ENCODE measurements at places on chromosomes 12 and 14.

- DNase-seq = no peak
Observed at GRCh38 chr14:23529016-23529415, 22.5 kb downstream of the ZFHX2 start.

GRCh38 chr12:122989225-122989839, 8.9 kb downstream of the ARL6IP4 start:
- DNase-seq = no peak

- DNase-seq = no peak
Observed at GRCh38 chr14:45251912-45252311, 1.1 kb downstream of the MIS18BP1 start.

GRCh38 chr14:102732924-102733323, 44.3 kb upstream of the TRAF3 start:
- DNase-seq = no peak

- DNase-seq = peak; percentile 61
Observed at GRCh38 chr14:77124345-77125280, 17.0 kb downstream of the ZDHHC22 start.

DNA sequence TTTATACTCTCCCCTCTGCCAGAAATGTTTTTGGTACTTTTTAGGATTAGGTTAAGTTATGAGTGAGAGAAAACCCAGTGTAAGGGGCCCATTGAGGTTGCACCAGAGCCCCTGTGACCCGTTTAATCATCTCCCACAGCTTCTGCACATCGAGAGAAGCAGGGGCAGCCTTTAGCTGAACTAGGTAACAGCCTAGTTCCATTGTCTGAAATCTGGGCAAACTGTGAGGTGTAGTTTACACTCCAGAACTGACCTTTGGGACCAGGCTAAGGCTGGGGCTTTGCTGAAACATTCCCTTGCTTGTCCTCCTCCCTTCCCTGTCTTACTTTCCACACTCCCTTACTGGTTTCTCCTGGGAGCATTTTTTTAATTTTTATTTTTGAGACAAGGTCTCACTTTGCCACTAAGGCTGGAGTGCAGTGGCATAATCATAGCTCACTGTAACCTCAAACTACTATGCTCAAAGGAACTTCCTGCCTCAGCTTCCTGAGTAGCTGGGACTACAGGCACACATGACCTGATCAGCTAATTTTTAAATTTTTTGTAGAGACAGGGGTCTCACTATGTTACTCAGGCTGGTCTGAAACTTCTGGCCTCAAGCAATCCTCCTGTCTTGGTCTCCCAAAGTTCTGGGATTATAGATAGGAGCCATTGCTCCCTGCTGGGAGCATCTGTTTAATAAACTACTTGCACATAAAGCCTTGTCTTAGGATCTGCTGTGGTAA, 25.9 kb upstream of the DHRS2 start:
- DNase-seq = no peak

DNA sequence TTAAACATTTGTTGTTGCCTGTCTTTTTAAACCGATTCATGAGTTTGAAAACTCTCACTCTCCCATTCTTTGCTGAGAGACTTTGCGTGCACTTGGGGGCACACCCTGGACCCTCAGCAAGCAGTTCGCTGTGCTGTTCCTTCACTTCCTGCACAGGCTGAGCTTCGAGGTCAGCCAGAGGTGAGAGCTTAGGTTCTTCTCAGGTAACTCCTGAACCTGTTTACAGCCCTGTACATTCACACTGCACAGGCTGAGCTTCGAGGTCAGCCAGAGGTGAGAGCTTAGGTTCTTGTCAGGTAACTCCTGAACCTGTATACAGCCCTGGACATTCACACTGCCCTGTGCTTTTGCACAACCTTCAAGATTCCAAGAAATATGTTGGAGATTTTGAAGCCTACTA, 9.8 kb upstream of the CLECL1 start:
- DNase-seq = peak; percentile 34

DNA sequence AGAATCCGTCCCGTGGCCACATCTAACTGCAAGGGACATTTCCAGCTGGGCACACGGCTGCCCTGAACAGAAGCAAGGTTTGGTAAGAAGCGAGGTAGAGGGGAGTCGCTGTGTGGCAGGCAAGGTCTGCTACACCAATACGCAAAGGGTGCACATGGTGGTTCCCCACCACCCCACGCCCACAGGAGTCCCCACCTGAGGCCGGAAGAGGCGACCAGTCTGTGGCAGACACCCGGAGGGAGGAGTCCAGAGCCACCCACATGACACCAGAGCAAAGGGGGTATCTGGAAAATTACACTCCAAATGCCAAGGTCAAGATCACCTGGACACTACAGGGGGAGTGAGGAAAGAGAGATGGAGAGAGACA, 47.1 kb upstream of the GALNT9 start:
- no peak for DNase-seq

GRCh38 chr12:15839041-15839440, 43.1 kb upstream of the STRAP start:
- no peak for DNase-seq

DNA sequence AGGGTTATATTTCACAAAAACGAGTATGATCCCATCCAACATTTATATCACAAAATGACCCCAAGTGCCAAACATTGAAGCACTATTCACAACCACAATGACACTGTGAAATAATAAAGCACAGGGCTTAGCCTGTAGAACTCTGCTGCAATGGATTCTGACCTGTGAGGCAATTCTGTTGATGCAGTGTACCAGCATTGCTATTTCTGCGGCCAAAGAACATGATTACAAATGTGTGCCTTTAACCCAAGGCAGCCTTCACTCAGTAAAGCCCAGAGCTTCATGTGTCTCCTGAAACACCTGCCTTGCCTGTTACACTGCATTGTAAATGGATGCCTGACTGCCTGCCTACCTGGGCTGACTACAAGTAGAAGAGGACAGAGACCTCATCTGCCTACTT, 158.0 kb downstream of the PPM1H start:
- no peak for DNase-seq

DNA sequence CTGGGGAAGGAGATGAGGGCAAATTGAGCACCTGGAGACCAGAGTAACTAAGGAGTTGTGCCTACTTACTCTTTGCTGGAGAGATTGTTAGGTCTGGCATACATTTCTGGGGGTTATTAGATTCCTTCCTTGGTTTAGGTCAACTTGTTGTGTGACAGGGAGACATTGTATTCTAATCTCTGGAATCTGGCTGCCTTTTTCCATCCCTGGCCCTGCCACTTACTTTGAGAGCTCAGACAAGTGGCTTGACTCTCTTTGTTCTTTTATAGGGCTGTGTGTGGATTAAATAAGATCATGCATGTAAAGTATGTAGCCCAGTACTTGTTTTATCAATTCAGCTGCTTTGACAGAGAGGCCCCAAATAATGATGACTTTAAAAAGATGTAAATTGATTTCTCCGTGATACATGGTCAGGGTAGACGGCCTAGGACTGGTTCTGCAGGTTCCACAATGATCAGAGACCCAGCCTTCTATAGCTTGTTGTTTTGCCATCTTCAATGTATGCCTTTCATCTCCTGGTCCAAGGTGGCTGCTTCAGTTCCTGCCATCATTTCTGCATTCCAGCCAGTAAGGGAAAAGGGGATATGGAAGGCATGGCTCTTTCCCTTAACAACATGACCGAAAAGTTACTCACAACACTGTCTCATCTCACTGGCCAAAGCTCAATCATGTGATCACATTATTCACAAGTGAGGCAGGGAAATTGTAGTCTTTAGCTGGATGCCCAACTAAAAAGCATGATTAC, 72.6 kb downstream of the CHST11 start:
- DNase-seq = no peak

- peak; percentile 98 for DNase-seq
Observed at GRCh38 chr12:7018350-7019042, at the start of gene LPCAT3. Gene LPCAT3, minus strand, starts transcription at chr12:7018476. Its CDS starts 52 bp downstream, at chr12:7018424.

DNA sequence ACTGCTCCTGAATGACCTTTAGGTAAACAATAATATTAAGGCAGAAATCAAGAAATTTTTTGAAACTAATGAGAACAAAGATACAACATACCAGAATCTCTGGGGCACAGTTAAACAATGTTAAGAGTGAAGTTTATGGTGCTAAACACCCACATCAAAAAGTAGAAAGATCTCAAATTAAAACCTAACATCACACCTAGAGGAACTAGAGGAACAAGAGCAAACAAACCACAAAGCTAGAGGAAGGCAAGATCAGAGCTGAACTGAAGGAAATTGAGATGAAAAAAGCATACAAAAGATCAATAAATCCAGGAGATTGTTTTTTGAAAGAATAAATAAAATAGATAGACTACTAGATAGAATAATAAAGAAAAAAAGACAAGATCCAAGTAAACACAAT, 7.2 kb downstream of the OR8S1 start:
- DNase-seq = no peak

DNA sequence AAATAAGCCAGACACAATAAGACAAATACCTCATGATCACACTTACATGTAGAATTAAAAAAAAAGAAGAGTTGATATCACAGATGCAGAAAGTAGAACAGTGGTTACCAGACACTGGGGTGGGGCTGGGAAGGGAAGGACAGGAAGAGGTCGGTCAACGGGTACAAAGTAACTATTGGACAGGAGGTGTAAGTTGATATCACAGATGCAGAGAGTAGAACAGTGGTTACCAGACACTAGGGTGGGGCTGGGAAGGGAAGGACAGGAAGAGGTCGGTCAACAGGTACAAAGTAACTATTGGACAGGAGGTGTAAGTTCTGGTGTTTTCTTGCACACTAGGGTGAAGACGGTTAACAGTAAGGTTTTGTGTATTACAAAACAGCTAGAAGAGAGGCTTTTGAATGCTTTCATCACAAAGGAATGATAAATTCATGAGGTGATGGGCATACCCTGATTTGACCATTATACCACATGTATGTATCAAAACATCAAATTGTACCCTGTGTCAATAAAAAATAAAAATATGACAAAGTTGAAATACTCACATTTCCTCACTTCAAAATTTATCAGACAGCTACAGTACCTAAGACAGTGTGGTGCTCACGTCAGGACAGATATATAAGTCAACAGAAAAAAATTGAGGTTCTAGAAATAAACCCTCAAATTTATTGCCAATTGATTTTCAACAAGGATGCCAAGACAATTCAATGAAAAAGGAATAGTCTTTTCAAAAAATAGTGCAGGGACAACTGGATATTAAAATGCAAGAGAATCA, 32.8 kb downstream of the GALC start:
- no peak for DNase-seq

- DNase-seq = no peak
Observed at GRCh38 chr14:99077076-99077843, 194.7 kb downstream of the BCL11B start.

DNA sequence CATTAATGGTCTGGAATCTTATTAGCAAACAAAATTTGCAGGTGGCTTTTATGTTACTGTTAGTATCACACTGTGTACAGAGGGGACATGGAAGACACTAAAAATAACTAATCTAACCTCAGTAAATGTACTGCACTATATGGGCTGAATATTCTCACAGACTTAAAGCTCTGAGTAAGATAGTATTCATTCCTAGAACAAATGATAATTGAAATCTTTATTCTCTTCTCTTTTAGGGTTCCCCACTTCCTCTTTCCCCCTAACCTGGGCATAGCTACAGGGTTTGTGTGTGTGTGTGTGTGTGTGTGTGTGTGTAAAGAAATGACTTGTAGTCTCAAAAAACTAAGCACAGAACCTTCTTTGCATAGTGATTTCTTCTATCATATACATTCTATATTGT, 21.4 kb upstream of the HECTD1 start:
- DNase-seq = no peak

DNA sequence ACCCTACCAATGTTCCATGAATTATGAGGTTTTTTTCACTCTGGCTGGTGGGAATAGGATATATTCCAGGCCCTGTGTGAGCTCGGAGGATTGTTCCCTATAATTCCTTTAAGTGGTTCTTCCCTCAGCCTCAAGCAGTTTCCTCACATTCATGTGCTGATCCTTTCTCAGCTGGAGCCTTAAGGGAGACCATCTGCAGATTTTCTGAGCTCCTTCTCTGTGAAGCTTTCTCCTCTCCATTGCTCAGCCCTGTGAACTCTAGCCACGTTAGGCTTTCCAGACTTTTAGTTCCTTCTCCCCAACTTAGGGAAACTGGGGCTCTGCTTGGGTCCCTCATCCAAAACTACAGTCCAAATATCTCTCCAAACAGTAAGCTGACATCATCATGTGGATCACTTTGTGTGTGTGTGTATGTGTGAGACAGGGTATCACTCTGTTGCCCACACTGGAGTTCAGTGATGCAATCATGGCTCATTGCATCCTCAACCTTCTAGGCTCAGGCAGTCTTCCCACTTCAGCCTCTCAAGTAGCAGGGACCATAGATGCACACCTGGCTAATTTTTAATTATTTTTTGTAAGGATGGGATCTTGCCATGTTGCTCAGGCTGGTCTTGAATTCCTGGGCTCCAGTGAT, 219.5 kb upstream of the OTX2 start:
- no peak for DNase-seq

GRCh38 chr14:76776428-76777251, 15.4 kb downstream of the VASH1 start:
- DNase-seq = no peak

GRCh38 chr14:87133073-87133801, 859.7 kb downstream of the GALC start:
- DNase-seq = no peak

DNA sequence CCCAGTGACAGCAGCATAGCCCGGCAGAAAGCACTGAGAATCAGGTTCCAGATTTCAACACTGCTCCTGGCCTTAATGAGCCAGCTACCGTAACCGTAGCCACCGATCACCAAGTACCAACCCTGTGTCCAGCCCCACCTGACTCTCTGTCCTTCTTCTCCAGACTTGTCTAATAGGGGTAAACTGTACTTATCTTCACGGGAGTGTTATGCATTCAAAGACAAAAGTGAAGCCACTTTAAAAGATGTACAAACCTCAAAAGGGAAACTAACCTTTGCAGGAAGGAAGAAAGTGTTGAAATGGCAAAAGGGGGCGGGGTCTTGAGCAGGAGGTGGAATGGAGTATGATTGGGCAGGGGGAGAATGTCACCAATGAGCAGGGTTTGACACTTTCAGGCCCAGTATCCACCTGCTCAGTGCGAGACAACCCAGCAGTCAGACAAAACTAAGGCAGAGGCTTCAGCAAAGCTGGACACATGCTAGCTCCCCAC, 226.1 kb downstream of the CHST11 start:
- peak; percentile 75 for DNase-seq

GRCh38 chr14:72567226-72567625, 326.7 kb downstream of the DPF3 start:
- DNase-seq = no peak

- DNase-seq = no peak
Observed at GRCh38 chr12:78916845-78917480, 52.4 kb downstream of the SYT1 start.

DNA sequence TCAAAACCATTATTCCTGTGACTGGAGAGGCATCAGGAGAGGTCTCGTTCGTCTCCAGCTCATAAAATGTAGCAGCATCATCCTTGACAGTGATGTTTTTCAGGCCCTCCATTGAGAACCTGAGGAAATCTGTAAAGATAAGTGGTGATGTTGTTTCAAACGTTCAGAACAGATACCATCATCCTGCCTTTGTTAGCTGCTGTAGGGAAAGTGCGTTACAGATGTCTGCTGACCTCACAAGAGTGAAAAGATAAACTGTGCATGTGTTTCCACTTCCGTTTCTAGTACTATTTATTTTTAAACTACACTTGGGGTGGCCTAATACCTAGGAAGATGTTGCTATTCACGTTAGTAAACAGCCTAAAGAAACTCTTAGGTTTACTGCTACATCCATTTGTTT, 28.4 kb downstream of the BCL2L14 start:
- no peak for DNase-seq
